ENCODE measurements at places on chromosomes 13 and 19. TPM values are rescaled to one million over a fixed set of nuclear protein-coding genes. Genes with fewer than 3 reads are reported as not detected.

C19orf38 gene
- 1.4 TPM for total RNA-seq

ATG4D gene
- 15.8 TPM for total RNA-seq

TTYH1 gene
- 0.23 TPM for total RNA-seq

SIGLEC6 gene
- not detected for total RNA-seq

IGFL4 gene
- total RNA-seq = not detected
